ENCODE measurements at places on chromosomes 16 and 17.

GRCh38 chr17:62933501-62934385 lies 32.3 kb upstream of the TANC2 start:
- DNase-seq: no peak

- no peak for DNase-seq
Observed at GRCh38 chr17:4717791-4718190, 7.4 kb downstream of the ARRB2 start.

GRCh38 chr17:45867702-45868101 lies 23.0 kb downstream of the SPPL2C start:
- no peak for DNase-seq

DNA sequence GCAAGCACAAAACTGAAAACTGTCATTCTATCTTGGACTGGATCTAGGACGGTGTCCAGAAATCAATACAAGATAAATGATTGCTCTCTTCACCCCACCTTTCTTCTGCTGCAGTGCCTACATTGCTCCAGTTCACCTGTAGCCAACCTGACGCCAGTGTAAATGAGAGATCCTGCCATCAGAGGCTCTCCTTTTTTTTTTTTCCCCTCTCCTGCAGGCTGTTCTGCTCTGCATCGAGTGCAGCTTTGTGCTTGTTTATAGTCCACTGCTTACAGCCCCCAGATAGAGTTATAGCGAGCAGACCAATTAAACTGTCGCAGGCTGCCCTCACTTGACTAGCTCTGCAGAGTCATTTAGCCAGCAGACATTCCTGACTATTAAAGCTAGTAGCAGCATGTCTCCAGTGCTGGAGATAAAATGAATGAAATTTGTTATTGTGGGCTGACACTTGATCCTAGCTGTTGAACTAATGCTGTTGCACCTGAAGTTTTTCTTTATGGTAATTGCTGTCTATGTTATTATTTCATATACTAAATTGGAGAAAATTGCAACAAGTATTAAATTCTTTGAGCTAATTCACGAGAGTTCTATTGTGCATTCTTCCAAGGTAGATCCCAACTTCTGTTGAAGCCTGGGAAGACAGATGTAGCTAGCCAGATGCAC lies 257.1 kb downstream of the FTO start:
- no peak for DNase-seq

GRCh38 chr16:58056580-58056979 lies 31.0 kb downstream of the MMP15 start:
- no peak for DNase-seq

GRCh38 chr17:16889088-16889465 lies 82.8 kb downstream of the TNFRSF13B start:
- DNase-seq: no peak

DNA sequence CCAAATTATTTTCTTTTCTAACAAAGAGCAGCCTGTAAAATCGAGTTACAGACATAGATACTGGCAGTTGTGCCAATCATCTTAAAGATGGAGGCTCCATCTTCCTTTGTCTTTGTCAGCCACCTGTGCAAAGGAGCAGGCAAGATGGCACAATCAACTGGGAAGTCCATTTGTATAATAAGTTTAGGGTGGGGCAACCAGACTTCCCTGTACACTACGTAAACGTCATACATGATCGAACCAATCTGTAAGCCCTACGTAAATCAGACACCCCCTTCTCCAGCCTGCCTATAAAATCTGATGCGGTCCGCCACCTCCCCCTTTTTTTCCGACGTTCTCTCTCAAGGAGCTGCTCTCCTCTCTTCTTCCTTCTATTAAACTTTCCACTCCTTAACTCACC lies 31.4 kb upstream of the MEAK7 start:
- no peak for DNase-seq

DNA sequence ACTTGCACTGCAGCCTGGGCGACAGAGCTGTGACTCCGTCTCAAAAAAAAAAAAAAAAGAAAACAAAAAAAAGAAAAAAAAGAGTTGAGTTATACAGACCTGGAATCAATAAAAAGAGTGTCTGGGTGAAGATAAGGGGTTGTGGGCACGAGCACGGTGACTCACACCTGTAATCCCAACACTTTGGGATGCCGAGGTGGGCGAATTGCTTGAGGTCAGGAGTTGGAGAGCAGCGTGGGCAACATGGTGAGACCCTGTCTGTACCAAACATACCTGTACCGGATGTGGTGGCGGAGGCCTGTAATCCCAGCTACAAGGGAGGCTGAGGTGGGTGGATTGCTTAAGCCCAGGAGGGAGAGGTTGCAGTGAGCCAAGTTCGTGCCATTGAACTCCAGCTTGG lies 1.3 kb upstream of the TRAP1 start:
- DNase-seq: no peak

- peak; percentile 100 for DNase-seq
Observed at GRCh38 chr17:43367737-43368242, 31.0 kb upstream of the ARL4D start.

DNA sequence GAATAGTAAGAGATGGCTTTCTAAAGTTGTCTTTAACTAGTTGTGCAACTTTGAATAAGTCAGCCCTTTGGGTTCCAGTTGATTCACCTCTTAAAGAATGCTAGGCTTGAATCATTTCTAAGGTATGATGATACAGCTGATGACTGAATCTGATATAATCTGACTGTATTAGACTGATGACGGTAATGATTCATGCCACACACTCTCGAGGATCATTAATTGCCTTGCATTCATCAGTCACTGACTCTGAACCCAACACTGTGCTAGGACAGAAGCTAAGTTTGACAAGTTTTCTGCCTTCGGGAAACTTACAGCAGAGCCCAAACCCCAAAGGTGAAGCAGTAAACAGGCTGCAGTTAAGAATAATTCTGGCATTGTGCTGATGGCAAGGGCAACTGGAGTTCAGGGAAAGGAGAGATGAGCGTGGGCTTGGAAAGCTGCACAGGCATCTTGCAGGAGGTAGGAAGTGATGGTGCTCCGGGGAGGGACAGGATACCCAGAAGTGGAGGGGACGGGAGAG lies 25.8 kb downstream of the ASIC2 start:
- DNase-seq: peak; percentile 60

DNA sequence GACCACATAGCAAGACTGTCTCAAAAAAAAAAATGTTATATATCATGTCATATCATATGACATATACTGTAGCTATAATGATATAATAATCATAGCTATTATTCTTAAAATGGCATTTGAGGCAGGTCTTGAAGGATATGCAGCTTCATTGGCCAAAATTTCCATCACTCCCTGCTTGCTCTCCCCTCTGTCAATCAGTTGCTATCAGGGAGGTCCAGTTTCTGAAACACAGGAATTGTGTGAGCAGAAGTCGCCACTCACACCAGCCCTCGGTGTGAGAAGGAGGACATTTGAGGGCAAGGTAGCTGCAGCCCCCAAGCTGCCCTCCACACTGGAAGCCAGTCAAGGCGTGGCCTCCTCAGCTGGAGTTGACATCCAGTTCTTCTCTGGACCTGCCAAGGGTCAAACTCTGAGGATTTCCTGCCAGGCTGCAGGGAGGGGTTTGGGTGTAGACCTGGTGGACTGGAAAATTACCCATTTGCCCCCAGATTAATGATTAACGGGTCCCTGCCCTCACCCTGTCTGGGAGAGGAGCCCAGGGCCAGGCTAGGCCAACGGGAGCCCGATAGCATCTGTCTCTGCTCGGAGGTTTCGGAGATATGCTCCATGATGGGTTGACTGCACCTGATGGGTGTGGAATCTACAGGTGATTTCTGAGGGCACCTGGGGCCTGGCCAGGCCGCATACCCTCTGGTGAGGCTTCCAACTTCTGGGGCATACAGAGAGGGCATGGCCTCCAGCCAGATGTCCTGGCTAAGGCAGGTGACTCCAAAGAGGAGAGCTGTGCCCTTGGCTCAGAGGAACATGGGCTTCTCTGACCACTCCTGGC lies 18.8 kb downstream of the WNT9B start:
- no peak for DNase-seq

- DNase-seq: no peak
Observed at GRCh38 chr16:84497418-84498222, 6.8 kb downstream of the MEAK7 start.

GRCh38 chr16:25874196-25874595 lies 182.4 kb downstream of the HS3ST4 start:
- no peak for DNase-seq

- DNase-seq: peak; percentile 28
Observed at GRCh38 chr17:39761861-39762496, 24.2 kb downstream of the GRB7 start.

All from ELR (cell line).